ENCODE measurements at places on chromosomes 7 and 10.

DNA sequence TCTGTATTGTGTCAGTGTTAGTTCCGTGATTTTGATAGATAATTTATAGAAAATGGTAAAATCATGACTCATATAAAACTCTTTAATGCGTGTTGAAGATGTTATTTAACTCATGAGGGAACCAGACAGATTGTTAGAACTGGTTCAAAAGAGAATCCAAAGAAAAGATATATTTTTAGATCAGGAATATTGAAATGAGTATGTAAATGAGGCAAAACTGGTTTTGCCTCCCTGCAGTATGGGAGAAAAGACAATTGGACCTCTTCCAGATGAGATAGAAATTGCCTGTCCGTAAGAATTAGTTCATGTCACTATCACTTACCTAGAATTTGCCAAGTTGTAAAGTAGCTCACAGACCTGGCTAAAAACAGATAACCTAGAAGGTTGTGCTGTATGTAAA lies 17.6 kb downstream of the CDC123 start:
- no peak for DNase-seq

- no peak for DNase-seq
These were observed 95.6 kb upstream of the ASAH2 start for GRCh38 chr10:50346942-50347341.

GRCh38 chr7:7035851-7036250 lies 146.5 kb upstream of the C1GALT1 start:
- no peak for DNase-seq

GRCh38 chr10:60414877-60415585 lies 25.4 kb upstream of the ANK3 start:
- DNase-seq: no peak

DNA sequence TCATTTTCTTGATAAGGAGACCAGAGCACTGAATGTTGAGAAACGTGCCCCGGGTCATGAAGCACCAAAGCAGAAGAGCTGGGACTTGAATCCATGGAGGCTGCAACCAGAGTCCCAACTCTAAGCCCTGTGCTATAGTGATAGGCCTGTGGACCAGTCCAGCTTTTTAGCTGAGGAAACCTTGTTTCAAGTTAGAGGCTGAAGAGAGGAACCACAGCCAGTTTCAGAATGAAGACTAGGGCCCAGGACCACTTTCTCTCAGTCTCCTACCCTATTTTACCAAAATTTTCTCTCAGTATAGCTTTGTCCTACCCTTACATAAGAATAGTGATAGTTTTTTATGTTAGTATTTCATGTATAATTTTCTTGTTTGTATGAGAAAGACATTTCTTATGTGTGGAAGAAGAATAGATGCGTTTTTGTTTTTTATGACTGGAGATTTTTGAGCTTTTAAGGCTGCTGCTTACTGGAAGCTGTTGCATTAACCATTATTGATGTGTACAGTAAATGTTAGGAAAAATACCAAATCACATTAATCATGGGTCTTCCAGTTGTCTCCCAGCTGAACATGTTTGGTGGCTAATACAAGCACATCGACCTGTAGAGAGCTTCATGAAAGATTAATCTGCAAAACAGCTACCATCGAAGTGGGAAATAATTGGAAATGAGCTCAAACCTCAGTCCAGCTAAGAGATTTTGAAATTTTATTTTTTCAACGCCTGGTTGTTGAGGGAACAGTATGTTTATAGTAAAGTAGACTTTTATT lies 45.0 kb upstream of the CSTF2T start:
- no peak for DNase-seq

- DNase-seq: no peak
These were observed 563.8 kb downstream of the DNAJB6 start for GRCh38 chr7:157900556-157900955.

- no peak for DNase-seq
These were observed 97.5 kb upstream of the NPS start for GRCh38 chr10:127451628-127452027.

- peak; percentile 68 for DNase-seq
These were observed 282.3 kb downstream of the HGF start for GRCh38 chr7:81487516-81487915.

DNA sequence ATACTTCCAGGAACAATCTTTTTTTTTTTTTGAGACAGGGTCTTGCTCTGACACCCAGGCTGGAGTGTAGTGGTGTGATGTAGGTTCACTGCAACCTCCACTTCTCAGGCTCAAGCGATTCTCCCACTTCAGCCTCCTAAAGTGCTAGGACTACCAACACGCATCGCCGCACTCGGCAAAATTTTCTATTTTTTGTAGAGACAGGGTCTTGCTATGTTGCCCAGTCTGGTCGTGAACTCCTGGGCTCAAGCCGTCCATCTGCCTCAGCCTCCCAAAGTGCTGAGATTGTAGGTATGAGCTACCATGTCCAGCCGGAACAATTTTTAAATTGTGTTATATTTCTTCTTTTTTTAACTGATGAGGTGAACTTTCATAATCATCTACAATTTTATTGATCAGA lies 2.1 kb downstream of the ZNF511 start:
- no peak for DNase-seq

GRCh38 chr7:91240376-91240941 lies 23.8 kb upstream of the FZD1 start:
- DNase-seq: peak; percentile 72

- DNase-seq: no peak
These were observed 8.4 kb upstream of the GBX1 start for GRCh38 chr7:151175793-151176311.

DNA sequence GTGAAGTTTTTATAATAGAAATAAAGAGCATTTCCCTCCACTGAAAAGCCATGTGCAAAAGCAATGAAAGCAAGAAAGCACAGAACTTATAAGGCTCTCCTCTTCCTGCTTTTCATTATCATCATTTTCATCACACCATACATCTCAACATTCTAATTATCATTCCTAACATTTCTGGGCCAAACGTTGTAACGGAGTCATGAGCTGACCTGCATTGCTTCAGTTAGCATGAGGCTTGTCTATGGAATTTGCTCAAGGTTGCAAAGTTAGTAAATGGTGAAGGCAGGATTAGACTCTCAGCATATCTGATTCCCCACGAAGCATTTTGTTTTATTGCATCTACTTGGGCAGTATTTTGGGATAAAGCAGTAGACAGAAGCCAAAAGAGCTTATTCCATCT lies 11.4 kb downstream of the SCIN start:
- DNase-seq: no peak

DNA sequence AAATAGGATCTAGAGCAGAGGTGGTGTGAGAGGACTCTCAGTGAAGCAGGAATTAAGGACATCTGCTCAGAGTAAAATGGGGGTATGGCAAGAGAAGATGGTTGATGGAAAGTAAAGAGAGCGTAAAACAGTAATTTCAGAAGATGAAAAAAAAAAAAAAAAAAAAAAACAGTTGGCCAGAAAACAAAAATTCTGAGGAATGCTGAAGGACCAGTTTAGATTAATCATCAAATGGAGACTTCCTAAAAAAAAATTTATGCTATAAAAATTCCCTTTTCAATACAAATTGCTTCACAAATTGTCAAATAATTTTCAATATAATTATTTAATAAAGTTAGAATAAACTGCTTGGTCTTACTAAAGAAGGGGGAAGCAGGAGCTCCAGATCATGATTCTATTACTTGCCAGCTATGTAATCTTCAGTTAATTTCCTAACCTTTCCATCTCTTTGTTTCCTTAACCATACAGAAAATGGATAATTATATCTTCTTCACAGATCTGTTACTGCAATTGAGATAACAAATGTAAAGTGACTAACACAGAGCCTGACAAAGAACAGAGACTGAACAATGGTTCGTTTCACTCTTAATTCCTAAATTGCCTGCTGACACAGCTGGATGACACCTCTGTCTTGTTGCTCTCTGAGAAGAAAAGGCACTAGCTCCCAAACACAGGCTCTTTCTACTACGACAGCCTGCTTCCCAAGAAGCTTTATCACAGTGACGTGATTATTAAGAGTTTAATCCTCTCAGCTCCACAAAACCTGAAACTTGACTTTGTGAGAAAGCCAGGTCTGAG lies 64.9 kb upstream of the GPR22 start:
- DNase-seq: no peak

DNA sequence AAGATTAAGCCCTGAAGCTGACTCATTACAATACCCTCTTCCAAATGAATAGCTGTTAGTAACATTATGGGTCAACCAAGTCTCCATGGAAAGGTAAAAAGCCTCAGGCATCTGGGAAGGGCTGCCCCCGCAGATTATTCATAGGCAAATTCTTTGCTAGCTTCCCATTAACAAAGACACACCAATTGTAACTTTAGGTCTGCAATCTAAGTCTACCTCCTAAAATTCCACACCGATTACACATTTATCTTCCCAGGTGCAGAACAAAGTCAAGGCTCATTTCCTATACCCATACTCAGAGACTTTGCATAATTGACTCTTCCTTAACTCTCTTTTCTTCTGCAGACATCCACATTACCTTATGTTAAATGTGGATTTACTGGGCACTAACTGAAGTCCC lies 826.3 kb upstream of the MBL2 start:
- DNase-seq: no peak

- DNase-seq: peak; percentile 97
These were observed 43.7 kb downstream of the CH25H start for GRCh38 chr10:89163265-89163995.

DNA sequence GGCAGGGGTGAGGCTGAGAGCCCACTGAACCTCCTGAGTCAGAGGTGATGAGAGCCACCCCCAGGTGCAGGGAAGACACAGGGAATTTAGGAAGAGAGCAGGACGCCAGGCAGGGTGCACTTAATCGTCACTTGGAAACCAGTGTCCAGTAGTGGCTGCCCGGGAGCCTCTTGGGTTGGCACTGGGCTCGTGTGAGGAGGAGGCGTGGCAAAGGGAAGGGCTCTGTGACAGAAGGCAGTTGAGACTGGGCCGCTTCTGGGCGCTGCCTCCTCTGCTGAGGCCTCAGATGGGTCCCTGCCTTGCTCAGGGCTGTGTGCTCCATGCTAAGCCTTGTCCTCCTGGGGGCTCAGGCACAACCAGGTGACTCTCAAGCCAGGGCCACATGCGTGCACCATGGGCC lies 13.3 kb downstream of the RET start:
- DNase-seq: no peak

DNA sequence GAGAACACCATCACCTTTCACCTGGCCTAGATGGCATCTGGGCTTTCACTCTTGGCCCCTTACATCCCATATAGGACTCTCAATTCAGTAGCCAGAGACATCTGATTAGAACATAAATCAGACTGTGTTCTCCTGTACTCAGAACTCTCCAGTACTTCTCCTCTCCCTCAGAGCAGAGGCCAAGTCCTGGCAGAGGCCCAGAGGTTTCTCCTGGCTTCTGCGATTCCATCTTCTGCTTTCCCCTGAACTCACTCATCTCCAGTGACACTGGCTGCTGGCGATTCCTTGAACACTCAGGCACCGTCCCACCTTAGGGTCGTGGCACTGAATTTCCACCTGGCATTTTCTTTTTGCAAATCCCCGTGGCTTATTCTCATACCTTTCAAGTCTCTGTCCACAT lies 4.9 kb upstream of the NEUROD6 start:
- DNase-seq: no peak

- no peak for DNase-seq
These were observed 394.7 kb upstream of the AKR1E2 start for GRCh38 chr10:4431114-4431863.

DNA sequence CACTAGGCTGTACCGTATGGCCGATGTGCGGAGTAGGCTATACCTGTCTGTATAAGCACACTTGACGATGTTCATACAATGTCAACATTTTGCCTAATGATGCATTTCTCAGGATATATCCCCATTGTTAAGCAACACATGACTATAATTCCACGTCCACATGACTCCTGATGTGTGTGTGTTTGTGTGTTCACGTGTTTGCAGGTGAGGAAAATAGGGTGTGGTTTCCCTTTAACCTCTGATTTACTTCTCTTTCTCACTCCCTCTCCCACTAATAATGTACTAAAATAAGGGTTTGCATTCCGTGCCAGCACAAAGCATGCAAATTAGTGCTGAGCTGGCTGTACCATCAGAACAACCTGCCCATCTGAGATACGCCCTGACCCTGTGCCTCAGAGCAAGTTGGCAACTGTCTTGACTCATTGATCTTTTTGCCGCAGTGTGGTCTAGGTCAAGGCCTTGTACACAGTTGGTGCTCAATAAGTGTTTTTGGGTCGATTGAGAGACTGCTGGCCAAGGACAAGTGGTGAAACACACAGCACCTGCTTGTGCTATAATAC lies 64.6 kb upstream of the DOCK1 start:
- no peak for DNase-seq

- DNase-seq: peak; percentile 85
These were observed 672 bp downstream of the LCOR start for GRCh38 chr10:96832721-96833219.

GRCh38 chr7:70072220-70072619 lies 473.9 kb downstream of the AUTS2 start:
- DNase-seq: no peak

DNA sequence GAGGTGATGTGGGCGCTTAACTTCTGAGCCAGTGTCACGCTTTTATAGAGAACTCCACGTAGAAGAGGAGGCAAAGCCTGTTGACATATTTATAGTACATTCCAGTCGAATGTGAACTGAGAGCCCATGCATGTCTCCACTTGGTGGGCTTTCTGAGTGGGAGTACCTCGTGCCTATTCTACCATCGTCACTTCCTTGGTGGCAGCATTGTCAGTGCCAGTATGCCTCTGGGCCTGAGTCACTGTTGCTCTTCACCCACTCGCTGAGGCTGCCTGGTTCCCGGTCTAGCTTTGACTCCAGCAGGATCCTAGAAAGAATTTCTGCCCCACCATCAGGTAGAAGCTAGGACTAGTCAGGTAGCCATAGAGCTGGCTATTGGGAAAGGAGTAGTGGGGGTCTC lies 30.0 kb upstream of the CDH23 start:
- peak; percentile 90 for DNase-seq

DNA sequence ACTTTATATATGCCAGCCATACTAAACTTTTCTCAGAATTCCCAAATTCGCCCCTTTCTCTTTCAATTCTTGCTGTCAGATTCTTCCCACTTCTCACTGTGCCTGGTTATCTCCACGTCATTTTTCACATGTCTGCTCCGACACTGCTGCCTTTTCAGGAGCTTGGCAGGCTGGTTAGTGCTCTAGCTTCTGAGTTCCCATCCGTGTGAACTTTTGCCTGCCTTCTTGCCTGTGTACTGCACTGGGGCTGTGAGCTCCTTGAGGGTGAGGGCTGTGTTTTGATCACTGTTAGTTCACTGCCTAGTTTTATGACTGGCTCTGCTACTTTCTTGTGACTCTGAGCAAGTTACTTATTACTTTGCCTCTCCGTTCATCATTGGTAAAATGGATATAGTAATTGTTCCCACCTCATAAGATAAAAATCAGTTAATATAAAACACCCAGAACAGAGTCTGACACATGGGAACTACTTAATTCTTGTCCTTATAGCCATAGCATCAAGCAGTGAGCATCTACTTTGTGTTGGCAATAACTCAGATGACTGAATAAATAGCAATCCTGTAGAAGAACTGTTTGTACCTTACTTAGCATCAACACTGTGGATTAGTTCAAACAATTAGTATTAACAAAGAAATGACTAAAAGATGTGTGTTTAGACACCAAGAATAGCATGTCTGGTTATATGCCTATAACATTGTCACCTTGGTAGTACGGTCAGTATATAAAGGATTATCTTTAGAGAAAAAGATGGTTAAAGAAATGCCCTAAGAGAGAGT lies 5.5 kb downstream of the GSTO1 start:
- no peak for DNase-seq

GRCh38 chr7:119596651-119597050 lies 676.3 kb upstream of the KCND2 start:
- DNase-seq: no peak

GRCh38 chr10:62873866-62874265 lies 57.7 kb upstream of the EGR2 start:
- DNase-seq: no peak

- DNase-seq: no peak
These were observed 11.3 kb downstream of the BMI1 start for GRCh38 chr10:22332116-22332692.

GRCh38 chr7:147990942-147991341 lies 599.6 kb upstream of the C7orf33 start:
- no peak for DNase-seq
